ENCODE measurements at places on chromosomes 11 and 22. TPM values are rescaled to one million over a fixed set of nuclear protein-coding genes. Genes with fewer than 3 reads are reported as not detected.

GRCh38 chr22:39030705-39031104, 9.8 kb downstream of the APOBEC3D start:
- DNase-seq: no peak

GRCh38 chr22:34993548-34993947, 72.4 kb upstream of the ISX start:
- DNase-seq: no peak

The OR51I1 gene
- 0.35 TPM for total RNA-seq

The SHANK3 gene
- total RNA-seq: 40.5 TPM

The FAM227A gene
- 3.4 TPM for total RNA-seq
